ENCODE measurements at places on chromosomes 11 and 22. TPM values are rescaled to one million over a fixed set of nuclear protein-coding genes. Genes with fewer than 3 reads are reported as not detected.

C11orf86 gene
- not detected for polyA plus RNA-seq

KDELR3 gene
- 1.0 TPM for polyA plus RNA-seq

SHISAL1 gene
- 0.22 TPM for polyA plus RNA-seq

OR11H1 gene
- polyA plus RNA-seq, result not detected

MIOX gene
- not detected for polyA plus RNA-seq

HOATZ gene
- not detected for polyA plus RNA-seq

APOL5 gene
- polyA plus RNA-seq, result not detected

All from esophagus (tissue), 2 donors.